Stimulated activated CD8-positive, alpha-beta memory T cell treated with anti-CD3 and anti-CD28 coated beads, Interleukin-4, amount 100 ng/mL, for 1 hour (primary cell): ENCODE measurements at places on chromosomes 3 and 15.

- no peak for DNase-seq
Observed at GRCh38 chr15:53555226-53555625, 204.2 kb downstream of the WDR72 start.

GRCh38 chr3:7075117-7075516 is 214.2 kb downstream of the GRM7 start:
- DNase-seq, result no peak

DNA sequence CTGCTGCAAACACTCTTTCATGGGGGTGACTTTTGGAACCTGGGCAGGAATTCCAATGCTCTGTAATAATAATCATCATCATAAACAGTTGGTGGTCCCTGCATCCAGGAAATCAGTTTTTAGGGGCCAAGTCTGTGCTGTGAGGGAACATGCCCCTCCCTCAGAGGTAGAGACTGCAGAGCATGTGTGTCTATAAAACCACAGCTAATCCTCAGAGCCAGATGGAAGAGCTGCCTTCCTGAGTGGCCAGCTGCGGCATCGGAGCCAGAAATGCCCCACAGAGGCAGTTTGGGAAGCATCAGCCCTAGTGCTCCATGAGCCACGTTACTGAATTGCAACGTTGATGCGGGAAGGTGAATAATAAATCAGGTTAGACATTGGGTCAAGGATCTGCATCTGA is 12.9 kb upstream of the TPM1 start:
- DNase-seq, result no peak

- DNase-seq, result peak; percentile 26
Observed at GRCh38 chr15:66702035-66702786, at the start of gene SMAD6. Gene SMAD6, plus strand, starts transcription at chr15:66702236. Its CDS starts 1,023 bp downstream, at chr15:66703259.

GRCh38 chr15:68992696-68993095 is 21.8 kb upstream of the NOX5 start:
- DNase-seq, result no peak

DNA sequence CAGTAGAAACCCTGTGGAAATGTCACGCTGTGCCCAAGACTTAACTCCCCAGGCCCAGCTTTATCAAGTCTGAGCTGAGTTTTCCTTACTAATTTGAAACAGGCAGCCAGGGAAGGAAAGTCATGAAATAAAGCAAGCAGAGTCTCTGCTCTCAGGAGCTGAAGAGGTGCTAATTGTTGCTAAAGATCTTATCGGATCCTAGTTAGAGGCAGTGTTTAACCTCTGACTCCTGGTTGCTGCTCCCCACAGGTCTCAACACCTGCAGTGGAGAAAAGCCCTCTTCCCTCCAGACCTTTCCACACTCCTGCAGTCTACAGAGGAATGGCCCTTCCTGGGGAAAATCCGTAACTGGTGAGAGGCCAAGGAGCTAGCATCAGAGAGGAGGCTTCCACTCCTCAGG is 628.2 kb downstream of the NTRK3 start:
- no peak for DNase-seq

GRCh38 chr3:64354956-64355355 is 129.7 kb upstream of the PRICKLE2 start:
- DNase-seq, result no peak

GRCh38 chr3:52428151-52429005 is 16.5 kb downstream of the SEMA3G start:
- no peak for DNase-seq

- DNase-seq, result no peak
Observed at GRCh38 chr3:58111513-58112184, 99.1 kb downstream of the DNASE1L3 start.

- DNase-seq, result no peak
Observed at GRCh38 chr3:58230876-58231552, 6.6 kb upstream of the ABHD6 start.

- DNase-seq, result no peak
Observed at GRCh38 chr15:88391006-88391405, 76.2 kb downstream of the MRPL46 start.

DNA sequence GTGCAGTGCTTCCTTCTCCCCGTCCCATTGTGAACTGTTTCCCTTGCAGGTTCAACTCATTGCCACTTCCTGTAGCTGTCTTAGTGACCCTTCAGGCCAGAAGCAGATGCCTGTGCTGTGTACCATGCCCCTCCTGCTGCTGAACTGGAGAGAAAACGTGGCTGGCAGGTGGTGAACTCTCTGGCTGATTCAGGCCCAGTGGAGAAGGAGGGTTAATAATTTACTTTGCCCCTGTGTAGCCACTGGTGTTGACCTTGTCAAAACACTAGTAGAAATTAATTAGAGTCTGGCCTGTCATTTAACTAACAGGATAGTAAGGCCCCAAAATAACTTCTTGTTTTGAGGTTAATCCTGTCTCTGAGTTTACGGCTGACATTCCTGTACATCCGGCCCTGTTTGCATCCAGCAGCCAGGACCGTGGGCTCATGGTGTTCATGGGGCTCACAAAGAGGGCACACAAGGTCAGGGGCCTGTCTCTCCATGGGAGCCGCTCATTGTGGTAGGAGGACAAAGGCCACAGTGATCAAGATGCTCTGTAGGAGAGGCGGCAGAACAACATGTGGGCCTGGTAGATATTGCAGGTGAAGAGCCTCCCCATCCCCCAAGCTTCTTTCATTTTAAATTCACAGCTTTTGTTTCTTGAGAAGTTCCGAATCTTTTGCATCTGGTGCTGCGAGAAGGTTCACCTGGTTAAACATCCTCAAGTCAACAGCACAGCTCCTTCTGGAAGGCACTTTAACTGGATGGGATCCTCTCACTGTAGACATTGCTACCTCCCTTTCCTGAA is 101.6 kb downstream of the CGNL1 start:
- DNase-seq, result no peak

- no peak for DNase-seq
Observed at GRCh38 chr3:45944830-45945620, 1.8 kb downstream of the CXCR6 start.

- no peak for DNase-seq
Observed at GRCh38 chr3:49717959-49718857, 1.3 kb downstream of the AMIGO3 start.

GRCh38 chr3:50274371-50275104 is 4.3 kb upstream of the LSMEM2 start:
- DNase-seq, result peak; percentile 27

DNA sequence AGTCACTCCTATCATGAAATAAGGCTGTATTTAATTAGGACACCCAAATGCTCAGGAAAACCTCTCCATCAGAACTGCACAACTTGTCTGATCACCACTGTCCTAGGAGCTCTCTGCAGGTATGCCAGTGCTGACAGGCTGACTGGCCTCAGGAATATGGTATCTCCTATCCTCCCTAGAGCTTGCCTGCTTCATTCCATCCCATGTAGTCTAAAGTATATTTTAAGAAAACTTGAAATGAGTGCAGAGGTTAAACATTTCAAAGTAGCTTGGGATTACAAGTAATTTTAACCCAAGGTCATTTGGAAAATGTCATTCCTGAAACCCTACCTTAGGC is 23.7 kb downstream of the FILIP1L start:
- no peak for DNase-seq

GRCh38 chr3:187352581-187353575 is 15.3 kb upstream of the RTP4 start:
- DNase-seq, result no peak

DNA sequence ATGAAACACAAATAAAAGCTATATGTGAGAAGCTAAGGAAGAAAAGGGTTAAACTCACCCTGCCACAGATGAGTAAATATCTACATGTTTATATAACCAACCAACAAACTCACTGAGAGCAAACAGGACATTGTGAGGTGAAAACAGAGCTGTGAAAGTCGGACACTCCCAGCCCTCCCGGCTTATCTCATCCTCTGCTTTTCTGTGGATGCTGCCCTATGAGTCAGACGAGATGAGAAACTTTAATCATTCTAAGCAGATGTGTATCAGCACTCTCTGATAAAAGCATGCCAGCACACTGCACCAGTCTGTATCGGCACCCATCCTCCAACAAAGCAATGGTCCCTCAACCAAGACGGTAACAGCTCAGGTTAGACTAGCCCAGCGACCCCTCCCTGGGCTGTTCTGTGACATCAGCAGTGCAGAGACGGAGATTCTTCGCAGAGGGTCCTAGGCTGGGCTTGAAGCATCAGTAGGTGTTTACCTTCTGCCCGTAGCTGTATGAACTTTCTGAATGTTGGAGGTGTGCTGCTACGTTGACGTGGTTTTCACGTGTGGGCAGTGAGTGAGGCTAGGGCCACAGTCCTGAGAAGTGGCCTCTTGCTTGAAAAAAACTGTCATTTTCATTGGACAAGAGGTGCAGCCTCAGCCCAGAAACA is 119.8 kb upstream of the ALDH1A3 start:
- DNase-seq, result no peak

- no peak for DNase-seq
Observed at GRCh38 chr3:178536211-178537079, at the start of gene KCNMB2. Gene KCNMB2, plus strand, starts transcription at chr3:178536436.

GRCh38 chr15:74201710-74202420 is 722 bp downstream of the STRA6 start:
- DNase-seq, result no peak

GRCh38 chr3:140177943-140178342 is 243.0 kb downstream of the CLSTN2 start:
- no peak for DNase-seq

- no peak for DNase-seq
Observed at GRCh38 chr15:85402195-85402881, 21.9 kb downstream of the AKAP13 start.

DNA sequence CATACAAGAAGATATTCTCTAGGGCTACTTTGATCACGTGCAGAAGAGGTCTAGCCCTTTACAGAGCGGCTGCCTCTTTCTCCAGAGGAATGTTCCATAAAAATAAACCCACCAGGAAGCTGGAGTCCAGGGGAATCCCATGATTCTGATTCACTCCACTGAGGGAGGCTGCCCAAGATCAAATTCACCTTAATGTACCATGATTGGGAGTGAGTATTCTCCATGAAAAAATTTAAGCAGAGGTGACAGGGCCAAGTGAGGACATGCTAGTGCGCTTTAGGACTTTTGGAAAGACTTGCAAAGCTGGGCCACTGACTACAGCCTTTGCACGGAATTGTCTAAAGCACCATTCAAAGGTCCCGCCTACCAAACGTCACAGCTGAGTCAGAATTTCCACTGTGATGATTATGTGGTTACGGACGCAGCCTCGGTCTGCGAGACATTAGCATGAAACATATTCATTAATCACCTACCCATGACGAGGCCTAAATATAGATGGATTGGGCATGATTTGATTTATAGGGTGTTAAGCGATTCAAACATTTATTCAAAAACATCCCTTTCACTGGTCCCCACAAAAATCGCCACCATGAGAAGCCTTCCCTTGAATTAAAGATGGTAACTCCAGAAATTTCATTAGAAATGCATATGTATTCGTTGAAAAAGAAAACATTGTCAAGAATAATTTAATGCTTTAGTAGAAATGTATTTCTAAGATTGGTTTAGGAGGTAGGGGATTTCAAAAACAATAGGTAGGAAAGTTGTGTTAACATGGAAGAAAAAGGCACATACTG is 152.6 kb downstream of the GREM1 start:
- no peak for DNase-seq

- no peak for DNase-seq
Observed at GRCh38 chr3:107800710-107801109, 277.9 kb downstream of the BBX start.
